ENCODE measurements at places on chromosomes 12 and 14.
A peak's percentile ranks its signal among the peaks of the same experiment; 100 is the strongest.

DNA sequence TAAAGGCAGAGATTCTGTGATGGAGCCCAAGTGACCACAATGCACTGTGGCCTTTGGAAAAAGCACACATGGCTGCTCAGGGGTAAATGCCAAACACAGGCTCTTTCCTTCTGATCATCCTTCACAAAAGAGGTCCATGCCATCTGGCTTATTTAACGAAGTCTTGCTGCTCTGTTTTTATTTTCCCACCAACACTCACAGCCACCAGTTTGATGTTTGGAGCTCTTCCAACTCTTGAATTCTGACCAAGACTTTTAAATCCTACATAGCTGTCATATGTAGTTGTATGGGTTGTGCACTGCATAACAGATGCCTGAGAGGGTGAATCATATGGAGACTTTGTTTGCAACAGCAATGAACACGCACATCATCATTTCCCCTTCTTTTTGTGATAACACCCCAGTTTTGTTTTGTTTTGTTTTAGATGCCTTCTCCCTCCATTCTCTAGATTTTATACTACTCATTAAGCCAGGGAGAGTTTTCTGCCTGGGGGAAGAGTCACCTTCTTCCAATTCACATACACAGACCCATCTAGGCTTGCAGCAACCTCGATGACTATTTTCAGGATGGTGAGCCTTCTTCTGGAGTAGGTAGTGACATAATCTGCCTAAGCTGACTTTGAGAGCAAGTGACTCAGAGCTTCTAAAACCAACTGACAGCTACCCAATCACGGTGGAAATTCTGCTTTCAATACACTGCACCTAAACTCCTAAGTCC lies 145.2 kb upstream of the WSCD2 start:
- no peak for DNase-seq

- no peak for DNase-seq
These were observed 225.0 kb downstream of the SPTSSA start for GRCh38 chr14:34237081-34237480.

DNA sequence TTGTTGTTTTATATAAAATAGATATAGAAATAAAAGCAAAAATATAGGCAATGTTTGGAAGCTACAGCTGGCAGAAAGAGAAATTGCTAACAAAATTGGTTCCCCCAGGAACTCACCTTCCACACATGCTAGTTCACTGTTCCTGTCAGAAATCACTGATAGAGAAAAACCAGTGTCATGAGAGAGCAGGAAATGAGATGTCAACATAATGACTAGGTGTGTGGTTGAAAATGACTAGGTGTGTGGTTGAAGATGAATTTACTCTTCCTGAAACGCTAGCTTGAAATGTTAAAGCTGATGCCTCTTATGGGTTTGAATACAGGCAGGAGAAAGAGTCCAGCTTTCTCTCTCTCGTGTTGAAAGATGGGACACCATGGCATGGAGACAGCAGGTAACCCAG lies 216.3 kb downstream of the C12orf42 start:
- DNase-seq = no peak

GRCh38 chr14:68363466-68363842 lies 429.4 kb downstream of the ZFP36L1 start:
- peak; percentile 32 for DNase-seq

- DNase-seq = no peak
These were observed 3.4 kb downstream of the GSG1 start for GRCh38 chr12:13099844-13100604.

Data from erythroblast (primary cell).